AG08395 (cell line): ENCODE measurements at places on chromosomes 12 and 14.
A peak's percentile ranks its signal among the peaks of the same experiment; 100 is the strongest.

GRCh38 chr14:105374389-105374788 is 23.9 kb upstream of the TEX22 start:
- DNase-seq, result no peak

DNA sequence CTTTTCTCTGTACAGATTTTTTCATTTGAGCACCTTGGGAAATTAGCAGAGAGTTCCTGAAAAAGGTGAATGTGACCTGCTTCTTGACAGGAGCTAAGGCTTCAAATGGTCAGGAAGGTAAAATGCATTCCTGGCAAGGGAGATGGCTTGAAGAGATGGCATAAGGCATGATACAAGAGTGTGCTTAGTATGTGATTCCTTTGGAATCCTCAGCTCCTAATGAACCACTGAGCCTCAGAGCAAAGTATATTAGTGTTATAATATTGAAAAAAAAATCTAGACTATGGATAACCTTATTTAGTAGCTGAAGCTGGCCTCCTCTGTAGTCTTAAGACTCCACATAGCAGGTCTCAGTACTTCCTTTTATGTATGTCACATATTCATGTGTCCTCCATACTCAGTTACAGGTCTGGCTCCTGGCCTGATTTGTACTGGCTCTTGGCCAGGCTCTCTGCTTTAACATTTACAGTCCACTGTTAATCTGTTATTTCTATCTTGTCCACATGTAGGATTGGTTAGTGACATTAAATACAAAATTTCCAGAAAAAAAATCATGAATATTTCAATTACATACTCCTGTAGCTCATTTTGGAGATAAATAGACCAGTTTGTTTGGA is 17.9 kb downstream of the TOGARAM1 start:
- DNase-seq, result no peak

DNA sequence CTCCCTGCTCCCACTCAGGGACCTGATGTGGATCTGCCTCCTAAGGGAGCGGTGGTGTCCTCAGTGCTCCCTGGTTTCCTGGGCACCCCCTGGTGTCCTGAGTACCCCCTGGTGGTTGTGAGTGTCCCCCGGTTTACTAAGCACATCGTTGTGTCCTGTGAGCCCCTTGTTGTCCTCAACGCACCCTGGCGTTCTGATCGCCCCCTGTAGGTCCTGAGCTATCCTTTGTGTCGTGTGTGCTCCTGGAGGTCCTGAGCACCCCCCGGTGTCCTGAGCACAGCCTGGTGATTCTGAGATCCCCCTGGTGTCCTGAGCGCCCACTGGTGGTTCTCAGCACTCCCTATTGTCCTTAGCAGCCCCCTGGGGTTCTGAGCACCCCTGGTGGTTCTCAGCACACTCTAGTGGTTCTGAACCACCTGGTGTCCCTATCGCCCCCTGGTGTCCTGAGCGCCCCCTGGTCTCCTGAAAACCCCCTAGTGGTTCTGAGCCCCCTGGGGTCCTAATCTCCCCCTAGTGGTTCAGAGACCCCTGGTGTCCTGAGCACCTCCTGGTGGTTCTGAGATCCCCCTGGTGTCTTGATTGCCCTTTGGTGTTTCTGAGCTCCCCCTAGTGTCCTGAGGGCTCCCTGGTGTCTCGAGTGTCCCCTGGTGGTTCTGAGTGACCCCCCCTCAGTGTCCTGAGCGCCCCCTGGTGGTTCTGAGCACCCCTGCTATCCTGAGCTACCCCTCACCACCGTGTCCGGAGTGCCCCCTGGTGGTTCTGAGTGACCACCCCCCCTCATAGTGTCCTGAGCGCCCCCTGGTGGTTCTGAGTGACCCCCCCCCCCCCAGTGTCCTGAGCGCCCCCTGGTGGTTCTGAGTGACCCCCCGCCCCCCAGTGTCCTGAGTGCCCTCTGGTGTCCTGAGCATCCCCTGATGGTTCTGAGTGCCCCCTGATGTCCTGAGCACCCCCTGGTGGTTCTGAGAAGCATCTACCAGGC is 615.1 kb downstream of the TMEM121 start:
- no peak for DNase-seq

GRCh38 chr12:54360717-54361456 is 3.4 kb downstream of the GPR84 start:
- DNase-seq, result peak; percentile 42

- DNase-seq, result no peak
These were observed 85.3 kb downstream of the SLC25A47 start for GRCh38 chr14:100408350-100409002.

DNA sequence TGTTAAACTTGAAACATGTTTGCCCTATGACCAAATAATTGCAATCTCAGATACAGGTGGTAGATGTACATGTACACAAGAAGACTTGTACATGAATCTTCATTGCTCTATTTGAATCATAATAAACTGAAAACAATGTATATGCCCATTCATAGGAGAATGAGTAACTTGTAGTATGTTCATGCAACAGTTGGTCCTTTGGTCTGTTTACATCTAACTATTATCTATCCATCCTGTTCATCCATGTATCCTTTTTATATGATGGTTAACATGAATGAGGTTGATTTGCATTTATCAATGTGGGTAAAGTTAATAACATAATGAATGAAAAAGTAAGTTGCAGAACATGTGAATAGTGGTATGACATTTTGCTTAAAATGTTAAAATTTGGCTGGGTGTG is 37.1 kb downstream of the HSD17B6 start:
- DNase-seq, result no peak

GRCh38 chr12:55673638-55674037 is 34.1 kb downstream of the ITGA7 start:
- no peak for DNase-seq

DNA sequence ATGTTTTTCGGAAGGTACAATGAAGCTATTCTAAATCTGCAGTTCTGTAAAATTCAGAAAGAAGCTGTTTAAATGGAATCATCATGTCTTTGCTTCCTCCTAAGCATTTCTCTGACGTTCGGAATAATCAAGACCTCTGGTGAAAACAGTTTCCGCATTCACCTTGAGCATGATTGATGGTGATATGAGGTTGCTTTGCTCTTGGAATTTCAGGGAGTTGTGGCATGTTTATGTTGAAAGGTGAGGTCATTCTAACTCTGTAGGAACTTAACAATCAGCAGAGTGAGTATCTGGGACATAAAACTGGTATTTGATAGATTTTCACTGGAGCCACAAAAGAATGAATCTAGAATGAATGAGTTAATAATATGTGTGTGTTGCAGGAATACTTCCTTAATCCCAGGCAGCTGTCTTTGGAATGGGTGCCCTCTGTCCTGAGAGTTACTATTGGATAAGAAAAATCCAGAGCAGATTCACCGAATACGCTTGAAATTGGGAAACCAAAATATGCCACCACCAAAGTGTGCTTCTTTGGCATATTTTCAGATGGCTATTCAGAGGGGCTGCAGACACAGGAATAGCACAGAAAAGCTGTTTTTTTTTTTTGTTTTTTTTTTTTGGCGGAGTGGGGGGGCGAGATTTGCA is 599.1 kb downstream of the CCER1 start:
- DNase-seq, result no peak

- DNase-seq, result peak; percentile 90
These were observed 27.1 kb upstream of the CDK17 start for GRCh38 chr12:96427269-96427729.

GRCh38 chr14:51993285-51993920 is 4.1 kb downstream of the RTRAF start:
- no peak for DNase-seq

GRCh38 chr14:90344331-90345238 is 12.8 kb upstream of the NRDE2 start:
- DNase-seq, result no peak

GRCh38 chr12:34358198-34358597 is 335.9 kb downstream of the ALG10 start:
- DNase-seq, result no peak

DNA sequence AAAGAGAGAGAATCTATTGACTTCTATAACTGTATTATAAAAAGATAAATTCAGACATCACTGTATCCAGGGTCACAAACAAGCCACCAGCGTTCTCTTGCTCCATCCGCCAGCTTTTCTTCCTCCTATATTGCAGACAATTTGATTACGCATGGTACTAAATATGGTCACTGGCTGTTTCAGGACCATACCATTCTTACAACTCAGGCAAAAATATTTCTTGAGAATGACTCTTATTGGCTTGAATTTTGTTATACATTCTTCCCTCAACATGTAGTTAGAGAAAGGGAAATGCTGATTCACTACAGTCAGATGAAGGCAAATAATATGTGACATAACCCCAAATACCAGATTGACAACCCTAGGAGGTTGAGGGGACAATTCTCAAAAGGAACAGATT is 101.3 kb downstream of the SLC6A15 start:
- no peak for DNase-seq

DNA sequence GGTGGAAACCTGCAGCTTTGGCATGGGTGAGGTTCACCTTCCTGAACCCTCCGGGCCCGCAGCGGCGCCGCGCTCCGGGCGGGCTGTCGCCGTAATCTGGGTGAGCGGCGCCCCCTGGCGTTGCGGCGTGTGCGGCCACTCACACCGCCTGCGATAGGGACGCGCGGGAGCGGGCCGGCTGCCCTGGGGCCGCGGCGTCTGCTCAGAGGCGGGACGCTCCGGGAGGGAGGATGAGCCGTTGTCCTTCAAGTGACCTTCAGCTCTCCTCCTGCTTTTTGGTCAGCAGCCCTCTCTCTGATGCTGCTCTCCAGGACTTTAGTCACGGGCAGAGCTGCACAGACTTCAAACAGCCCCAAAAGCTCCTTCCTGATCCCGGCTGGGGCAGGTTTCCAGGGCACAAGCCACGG is 211.7 kb upstream of the FKBP4 start:
- peak; percentile 76 for DNase-seq

- no peak for DNase-seq
These were observed 2.1 kb upstream of the CDKN1B start for GRCh38 chr12:12715128-12715458.

- no peak for DNase-seq
These were observed 8.4 kb upstream of the GLIPR1 start for GRCh38 chr12:75471902-75472890.

- peak; percentile 73 for DNase-seq
These were observed 1.0 kb upstream of the DUSP6 start for GRCh38 chr12:89353188-89353822.

DNA sequence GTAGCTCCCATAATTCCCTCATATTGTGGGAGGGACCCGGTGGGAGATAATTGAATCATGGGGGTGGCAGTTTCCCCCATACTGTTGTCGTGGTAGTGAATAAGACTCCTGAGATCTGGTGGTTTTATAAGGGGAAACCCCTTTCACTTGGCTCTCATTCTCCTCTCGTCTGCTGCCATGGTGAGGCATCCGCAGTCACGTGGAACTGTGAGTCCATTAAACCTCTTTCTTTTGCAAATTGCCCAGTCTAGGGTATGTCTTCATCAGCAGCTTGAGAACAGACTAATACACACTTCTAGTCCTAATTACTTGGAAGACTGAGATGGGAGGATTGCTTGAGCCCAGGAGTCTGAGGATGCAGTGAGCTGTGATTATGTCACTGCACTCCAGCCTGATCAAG is 64.4 kb downstream of the TMX1 start:
- DNase-seq, result no peak

- no peak for DNase-seq
These were observed 454.8 kb downstream of the TMTC2 start for GRCh38 chr12:83141460-83141994.

GRCh38 chr12:65259501-65259900 is 19.0 kb upstream of the MSRB3 start:
- DNase-seq, result no peak

GRCh38 chr12:108694812-108695278 is 36.5 kb downstream of the CORO1C start:
- DNase-seq, result no peak

DNA sequence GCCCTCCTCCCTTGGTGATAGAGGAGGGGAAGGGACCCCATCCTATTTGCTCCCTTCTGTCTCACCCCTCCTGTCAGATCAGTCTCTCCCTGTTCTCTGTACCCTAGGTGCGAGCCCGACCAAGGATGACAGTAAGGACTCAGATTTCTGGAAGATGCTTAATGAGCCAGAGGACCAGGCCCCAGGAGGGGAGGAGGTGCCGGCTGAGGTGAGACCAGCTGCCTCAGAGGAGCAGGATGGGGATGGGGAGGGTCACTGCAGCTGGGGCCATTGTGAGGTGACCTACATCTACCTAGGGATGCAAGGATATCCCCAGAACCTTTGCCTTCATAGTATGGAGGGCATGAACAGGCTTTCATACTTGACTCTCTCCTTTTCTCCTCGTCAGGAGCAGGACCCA is 22.2 kb downstream of the AGAP2 start:
- DNase-seq, result no peak

DNA sequence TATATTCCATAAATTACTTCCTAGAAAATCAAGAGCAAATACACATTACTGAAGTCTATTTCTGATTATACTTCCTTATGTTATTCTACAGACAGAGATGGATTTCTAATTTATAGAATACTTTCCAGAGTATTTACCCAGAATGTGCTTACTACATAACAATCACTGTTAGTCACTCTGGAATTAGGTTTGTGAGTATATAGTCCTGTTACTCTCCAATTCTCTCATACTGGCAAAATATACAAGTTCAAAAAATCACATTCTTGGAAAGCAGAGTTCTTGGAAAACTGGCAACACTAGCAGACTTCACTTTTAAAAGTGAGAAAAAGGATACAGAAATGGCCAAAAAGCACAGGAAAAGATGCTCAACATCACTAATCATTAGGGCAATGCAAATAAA is 7.3 kb downstream of the PPP2R5E start:
- no peak for DNase-seq

DNA sequence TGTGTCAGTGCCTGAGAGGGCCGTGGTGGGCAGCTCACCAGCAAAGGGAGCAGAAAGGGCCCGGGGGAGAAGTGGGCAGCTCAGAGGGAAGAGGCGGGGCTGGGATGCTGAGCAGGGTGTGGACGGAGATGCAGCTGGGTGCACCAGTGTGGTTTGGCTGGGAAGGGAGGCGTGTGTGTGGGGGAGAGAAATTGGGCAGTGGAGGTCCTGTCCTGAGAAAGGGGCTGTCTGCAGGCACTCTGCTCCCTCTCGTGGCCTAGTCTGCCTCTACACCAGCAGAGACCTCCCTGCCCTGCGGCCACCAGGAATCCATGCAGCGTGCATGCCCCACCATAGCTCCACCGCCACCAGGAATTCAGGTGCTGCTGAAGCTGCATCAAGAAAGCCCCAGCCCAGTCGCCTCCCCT is 6.4 kb downstream of the TMEM121 start:
- peak; percentile 70 for DNase-seq

GRCh38 chr14:45145214-45145613 is 9.5 kb downstream of the FANCM start:
- no peak for DNase-seq

DNA sequence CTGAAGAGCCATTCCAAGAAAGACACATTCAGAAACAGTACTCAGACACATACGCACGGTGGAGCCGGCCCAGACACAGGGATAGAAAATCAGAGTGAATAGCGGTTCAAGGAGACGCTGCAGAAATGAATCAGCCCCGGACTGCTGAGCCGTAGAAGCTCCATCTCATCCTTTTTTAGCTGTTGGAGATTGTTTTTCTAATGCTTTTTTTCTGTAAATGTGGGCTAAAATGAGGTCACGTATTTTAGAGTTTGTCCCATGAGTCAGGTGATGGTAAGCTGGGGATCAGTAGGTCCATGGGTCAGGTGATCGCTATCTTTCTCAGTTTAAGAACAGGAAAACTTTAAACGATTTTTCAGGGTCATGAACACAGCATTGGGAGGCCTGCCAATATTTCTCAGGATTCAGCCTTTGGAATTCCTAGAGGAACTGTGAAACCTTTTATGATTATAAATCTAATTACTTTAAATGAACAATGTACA is 202.4 kb downstream of the ITPR2 start:
- DNase-seq, result no peak
